Stimulated activated CD8-positive, alpha-beta memory T cell treated with anti-CD3 and anti-CD28 coated beads, Interleukin-7, amount 100 ng/mL, for 4 hours (primary cell): ENCODE measurements at places on chromosomes 7 and 10.

DNA sequence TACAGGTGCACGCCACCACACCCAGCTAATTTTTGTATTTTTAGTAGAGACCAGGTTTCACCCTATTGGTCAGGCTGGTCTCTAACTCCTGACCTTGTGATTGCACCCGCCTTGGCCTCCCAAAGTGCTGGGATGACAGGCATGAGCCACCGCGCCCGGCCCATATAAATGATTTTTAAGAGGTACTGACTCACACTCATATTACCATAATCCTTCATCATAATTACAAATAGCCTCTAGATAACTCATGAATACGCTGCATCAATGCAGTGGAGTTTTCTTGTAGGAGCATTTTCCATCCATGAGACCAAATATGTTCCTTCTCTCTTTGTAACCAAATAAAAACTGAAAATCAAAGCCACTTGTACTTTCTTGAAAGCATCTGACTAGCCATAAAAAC lies 193.3 kb downstream of the GRM8 start:
- no peak for DNase-seq

- no peak for DNase-seq
These were observed 263.1 kb downstream of the ELFN1 start for GRCh38 chr7:1933066-1933750.

- no peak for DNase-seq
These were observed 186.4 kb downstream of the NPSR1 start for GRCh38 chr7:34844406-34844805.

- no peak for DNase-seq
These were observed 11.1 kb upstream of the ANAPC16 start for GRCh38 chr10:72204724-72205123.

DNA sequence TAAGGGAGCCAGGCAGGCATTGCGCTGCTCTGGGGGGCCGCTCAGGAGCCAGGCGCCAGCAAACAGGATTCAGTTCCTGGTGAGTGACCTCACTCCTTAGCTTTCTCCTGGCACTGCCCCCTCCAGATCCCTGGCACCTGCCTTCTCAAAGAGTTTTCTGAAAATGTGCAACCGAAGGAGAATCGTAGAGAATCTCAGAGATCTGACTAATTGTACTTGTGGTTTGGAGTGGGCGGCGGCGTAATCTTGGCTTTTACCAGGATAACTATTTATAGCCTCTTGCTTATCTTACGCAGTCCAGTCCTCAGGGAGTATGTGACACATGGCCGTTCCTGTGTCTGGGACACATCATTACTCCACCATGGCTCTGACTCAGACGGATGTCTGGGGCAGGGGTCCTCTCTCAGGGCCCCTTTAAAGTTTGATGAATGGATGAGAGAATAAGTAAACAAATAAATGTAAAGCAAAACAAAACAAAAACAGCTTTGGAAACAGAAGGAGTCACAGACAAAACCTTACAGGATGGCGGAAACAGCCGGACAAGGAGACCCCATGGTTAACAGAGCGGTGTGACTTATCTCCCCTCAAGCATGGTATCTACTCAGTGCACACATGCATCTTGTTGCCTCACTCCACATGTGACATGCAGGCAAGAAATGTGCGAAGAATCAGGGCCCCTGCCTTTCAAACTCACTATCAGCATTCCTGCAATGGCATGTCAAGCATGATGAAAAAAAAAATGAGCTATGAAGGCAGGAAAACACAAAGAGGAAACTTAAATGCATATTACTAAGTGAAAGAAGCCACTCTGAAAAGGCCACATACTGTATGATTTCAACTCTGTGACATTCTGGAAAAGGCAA lies 99.7 kb downstream of the TNS3 start:
- no peak for DNase-seq
